ENCODE measurements at places on chromosomes 4 and X.

GRCh38 chr4:16337936-16338335 is 111.7 kb upstream of the TAPT1 start:
- DNase-seq, result no peak

DNA sequence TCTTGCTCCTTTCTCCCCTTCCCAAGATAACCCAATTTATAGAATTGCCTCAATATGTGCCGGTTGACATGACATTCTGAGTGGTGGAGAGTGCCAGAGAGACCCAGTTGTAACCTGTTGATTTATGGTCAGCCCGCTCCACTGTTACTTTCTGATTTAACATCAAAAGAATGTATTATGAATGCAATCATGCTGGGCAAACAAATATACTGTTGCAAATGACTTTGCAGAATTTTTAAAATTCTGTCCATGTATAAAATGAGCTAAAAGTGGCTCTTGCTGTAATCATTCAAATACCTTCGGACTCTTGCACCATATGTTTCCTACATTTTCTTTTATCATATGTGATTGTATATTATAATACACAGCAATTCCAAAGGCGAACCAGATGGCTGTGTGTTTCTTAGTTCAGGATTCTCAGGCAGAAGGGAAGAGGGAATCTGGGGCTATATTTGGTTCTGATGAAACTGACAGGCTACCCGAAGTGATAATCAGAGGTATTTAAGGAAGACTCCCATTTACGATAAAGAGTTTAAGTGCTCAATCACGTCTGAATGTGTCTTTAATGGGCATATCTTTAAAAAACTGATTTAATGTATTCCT is 131.7 kb downstream of the CLCN4 start:
- no peak for DNase-seq

DNA sequence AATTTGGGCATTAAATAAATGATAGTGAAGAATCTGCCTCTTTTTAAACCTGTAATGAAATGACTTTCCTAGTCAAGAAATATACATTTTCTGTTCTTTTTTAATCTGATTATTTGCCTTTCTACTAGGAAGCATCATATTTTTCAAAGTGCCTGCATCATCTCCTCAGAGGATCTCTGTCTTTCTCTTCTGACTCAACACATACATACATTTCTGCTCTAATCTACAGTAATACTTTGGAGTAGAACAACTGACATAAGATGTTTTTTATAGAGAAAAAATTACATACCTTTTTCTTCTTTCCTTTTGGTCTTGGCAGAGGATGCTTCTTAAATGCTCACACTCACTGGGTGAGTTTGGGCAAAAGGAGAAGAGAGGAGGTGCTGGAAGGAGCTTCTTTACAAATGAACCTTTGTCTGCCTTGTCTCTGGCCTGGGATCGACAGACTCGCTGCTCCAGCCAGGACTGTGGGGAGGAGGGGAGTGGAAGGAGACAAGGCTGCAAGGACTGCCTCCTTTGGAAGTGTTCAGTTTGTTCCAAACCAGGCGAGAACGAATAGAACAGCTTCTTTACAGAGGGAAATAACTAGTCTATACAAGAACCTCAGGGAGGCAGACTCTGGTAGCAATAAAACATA is at the start of gene SCRG1:
Gene SCRG1 (minus strand): TSS at position 338 of the 637 bp plus-strand sequence. CDS start 7,702 bp downstream, outside the sequence.
- DNase-seq, result no peak

DNA sequence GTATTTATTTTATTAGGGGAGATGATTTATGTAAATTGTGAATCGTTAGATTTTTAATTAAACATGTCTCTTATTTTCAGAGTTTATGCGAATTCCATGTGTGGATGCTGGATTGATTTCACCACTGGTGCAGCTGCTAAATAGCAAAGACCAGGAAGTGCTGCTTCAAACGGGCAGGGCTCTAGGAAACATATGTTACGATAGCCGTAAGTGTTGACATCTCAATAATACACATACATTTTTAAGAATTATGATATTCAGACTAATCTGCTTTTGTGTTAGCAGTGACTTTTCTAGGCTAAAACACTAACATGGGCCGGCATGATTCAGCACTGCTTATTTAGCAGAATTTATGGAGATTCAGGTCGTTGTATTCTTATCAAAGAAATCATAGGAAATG is 91.2 kb downstream of the RAP1GDS1 start:
- no peak for DNase-seq

DNA sequence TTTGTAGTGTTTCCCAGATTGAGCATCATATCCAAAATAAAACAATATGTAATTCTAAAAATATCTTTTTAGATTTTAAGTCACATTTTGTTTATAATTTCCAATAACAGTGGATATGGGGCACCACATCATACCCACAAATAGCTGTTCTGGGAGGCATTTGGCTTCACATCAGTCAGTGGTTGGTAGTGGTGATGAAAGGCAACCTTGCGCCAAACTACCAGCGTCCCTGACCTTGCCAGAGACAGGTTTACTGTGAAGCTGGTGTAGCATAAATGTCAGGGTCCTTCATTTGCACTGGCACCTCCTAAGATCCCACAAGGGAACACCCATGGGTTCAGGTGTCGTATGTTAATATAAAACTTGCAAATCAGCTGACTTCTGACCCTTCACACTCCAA is 222.2 kb downstream of the DCTD start:
- no peak for DNase-seq

DNA sequence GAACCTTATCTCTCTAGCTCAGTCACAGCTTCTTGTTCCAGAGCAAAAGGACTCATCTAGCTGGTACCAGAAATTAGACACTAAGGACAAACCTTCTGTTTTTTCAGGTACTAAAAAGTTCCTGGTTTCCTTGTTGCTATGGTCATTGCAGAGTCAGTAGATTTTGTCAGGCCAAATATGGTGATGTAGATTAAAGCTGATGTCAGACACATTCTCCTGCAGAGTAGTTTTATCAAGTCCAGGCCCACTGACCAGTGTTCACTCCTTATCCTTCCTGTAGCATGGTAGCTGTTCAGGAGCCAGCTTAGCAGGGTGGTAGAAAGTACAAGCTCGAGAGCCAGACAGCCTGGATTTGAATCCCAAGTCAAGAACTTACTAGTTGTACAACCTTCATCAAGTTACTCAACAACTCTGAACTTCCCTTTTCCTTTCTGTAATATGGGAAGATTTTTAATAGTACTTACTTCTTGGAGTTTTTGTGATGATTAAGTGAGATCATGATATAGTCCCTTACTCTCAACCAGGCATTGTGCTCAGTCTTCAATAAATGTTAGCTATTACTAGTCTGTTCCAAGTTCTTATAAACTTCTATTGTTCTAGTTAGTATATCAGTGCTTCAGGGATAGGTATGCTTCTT is 17.9 kb downstream of the OCRL start:
- DNase-seq, result no peak

DNA sequence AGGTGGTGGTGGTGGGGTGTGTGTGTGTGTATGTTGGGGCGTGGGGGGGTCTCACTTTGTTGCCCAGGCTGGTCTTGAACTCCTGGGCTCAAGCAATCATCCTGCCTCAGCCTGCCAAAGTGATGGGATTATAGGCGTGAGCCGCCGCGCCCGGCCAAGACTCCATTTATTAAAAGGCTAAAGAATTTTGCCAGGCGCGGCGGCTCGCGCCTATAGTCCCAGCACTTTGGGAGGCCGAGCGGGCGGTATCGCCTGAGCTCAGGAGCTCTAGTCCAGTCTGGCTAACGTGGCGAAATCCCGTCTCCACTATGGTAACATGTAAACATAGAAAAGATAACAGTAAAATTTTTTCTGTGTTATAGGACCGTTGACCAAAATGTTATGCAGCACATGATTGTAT is 3.7 kb upstream of the UBA1 start:
- no peak for DNase-seq

DNA sequence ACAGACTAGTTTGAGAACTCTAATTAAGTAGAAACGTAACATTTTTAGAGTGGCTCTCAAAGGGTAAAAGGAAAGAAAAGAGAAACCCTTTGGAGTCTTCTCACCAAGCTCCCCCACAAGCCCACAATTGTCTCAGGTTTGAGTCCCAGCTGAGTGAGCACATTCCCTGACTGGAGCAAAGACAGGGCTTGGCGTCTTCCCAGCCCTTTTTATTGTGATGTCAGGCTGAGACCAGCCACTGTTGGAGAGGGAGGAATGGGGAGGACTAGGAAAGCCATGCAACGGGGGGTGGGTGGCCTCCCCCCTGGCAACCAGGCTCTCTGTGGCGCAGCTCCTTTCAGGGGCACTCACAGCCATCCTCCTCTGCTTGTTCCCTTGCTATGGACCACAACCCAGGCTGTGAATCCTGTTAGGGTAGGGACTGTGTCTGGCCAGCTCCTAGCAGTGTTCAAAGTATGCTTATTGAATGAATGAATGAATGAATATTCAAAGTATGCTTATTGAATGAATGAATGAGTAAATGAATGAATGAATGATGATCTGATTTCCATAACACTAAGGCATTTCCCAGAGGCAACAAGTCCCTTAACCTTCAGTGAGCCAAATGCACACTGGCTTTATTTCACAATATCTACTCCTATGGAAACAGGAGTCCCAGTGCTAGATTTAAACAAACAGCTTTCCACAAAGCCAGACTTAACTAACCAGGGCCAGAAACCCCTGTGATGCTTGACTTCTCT is 413.3 kb downstream of the MID1IP1 start:
- DNase-seq, result no peak

- DNase-seq, result no peak
These were observed 2.5 kb downstream of the ARAP2 start for GRCh38 chr4:36241771-36242170.

DNA sequence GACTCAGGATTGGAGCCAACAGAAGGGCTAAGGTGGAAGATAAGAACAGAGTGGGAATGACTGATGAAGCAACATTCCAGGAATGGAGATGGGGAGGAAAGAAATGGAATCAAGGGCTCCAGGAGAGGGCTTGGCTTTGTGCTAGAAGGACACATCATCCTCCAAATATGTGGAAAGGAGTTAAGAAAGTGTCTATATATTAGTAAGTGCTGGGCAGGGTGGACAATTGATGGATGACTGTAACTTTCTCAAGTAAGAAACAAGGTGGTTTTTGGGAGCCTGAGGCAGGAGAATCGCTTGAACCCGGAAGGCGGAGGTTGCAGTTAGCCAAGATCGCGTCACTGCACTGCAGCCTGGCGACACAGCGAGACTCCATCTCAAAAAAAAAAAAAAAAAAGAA is 71.6 kb upstream of the NFKB1 start:
- no peak for DNase-seq

DNA sequence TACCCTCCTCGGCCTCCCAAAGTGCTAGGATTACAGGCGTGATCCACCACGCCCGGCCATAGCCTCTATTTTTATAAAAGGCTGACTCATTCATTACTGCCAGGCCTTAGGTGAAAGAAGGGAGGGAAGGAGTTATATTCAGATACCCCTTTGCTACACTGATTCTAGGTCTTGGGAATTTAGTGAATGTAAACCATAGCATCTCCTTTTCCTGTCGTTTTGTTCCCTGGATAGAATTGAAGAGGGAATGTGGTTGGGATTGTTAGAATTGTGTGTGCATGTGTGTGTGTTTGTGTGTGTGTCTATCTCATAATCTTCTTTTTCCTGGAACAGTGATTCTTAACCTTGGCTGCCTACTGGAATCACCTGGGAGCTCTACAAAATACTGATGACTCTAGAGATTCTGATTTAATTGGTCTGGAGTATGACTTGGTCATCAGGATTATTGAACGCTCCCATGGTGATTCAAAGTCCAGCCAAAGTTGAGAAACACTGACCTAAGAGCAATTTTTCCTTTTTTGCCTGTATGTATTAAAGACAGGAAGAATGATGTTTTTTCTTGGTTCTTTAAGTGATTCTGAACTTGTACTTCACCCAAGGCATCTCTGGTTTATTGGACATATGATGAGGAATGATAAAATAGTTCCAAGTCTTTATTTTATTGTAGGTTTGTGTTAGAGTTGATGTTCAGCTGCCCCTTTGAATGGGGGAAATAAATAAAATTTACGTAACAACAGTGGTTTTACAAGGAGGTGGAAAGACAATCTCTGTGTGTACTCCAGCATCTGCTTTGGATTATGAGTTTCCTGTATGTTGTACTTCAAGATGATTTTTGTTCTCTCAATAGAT is 37.0 kb downstream of the NAP1L5 start:
- no peak for DNase-seq

- DNase-seq, result no peak
These were observed 27.8 kb upstream of the SLC2A9 start for GRCh38 chr4:10048941-10049697.

DNA sequence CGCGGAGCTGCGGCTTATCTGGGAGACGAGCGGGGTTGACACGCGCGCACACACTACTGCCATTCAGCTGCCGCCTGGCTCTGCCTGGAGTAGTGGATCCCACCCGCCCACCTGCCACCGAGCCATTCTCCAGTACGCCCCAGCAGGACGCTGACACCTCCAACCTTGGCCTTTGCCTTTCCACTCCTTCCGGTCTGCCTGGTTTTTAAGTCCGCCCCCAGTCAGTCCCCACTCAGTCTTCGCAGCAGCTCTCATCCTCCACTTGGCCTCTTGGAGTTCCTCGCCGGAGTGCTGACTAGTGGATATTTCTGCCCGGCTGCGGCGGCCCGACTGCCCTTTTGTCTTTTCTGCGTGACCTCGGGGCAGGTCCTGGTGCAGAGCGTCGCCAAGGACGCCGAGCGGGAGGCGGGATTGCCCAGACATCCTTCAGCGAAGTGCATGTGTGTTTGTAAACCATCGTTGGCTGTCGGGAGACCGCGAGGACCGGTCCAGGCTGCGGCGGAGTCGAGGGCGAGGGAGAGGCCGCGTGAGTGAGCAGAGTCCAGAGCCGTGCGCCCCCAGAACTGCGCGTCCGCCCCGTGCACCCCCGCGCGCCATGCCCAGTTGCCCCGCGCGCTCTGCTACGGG is 1.1 kb downstream of the SLIT2 start:
- no peak for DNase-seq

- DNase-seq, result no peak
These were observed 1.2 kb upstream of the AMER1 start for GRCh38 chrX:64206556-64207162.

- DNase-seq, result no peak
These were observed 57.0 kb upstream of the GBA3 start for GRCh38 chr4:22635692-22636091.
